ENCODE measurements at places on chromosomes 5 and 9.
A peak's percentile ranks its signal among the peaks of the same experiment; 100 is the strongest.

- no peak for DNase-seq
These were observed 111.8 kb downstream of the WDR70 start for GRCh38 chr5:37490931-37491330.

DNA sequence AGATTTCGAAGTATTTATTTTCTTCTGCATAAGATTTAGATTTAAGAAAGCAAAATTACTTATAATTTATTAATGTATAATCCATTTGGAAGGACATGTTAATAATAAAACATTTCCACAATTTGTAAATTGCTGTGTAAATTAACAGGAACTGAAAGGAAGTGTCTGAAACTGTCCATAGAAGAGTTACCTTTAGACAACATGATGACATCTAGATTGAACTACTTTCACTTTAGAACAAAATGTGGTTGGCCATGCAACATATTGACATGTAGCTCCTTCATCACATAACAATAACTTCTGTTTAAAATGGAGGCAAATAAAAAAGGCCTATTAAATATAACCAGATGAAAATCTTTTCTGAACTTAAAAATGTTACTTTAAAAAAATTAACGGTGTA lies 1849.5 kb upstream of the ACO1 start:
- no peak for DNase-seq

DNA sequence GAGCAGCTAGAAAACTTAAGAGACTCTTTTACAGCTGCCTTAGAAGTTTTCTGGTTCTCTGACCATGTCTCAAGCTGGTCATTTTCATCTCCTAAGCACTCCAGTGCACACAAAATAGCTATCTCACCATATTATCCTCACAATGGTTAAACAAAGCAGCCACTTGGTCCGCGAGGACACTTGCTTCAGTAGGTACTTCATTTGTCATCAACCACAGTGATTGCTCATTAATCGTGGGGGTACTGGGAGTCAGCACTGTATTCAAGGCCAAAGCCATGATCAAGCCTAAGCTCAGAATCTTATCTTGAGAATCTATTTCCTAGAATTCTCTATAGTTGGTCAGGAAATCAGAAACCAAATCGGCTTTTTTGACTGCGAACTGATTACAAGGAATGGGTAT lies 2.9 kb downstream of the ARL14EPL start:
- DNase-seq, result no peak

GRCh38 chr9:71710856-71711255 lies 57.5 kb downstream of the CEMIP2 start:
- DNase-seq, result no peak

- DNase-seq, result peak; percentile 42
These were observed 37.2 kb downstream of the FAM240B start for GRCh38 chr9:38682713-38683112.

DNA sequence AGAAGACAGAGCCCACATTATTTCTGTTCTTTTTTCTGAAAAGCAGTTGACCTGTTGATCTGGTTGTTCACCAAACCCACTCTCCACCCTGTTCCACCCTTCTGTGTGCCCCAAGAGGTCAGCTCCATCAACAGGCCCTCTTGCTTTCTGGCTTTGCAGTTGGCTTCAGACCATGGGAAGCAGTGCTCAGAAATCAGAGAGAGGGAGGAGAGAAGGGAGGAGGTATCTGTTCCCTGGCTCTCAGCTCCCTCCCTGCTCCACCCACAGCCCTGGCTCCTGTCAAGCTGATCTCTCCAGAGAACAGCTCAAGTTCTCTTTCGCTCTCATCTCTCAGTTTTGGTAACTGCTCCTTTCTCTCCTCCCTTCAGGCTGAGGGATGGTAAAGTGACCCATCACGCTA lies 144.2 kb upstream of the RAI14 start:
- DNase-seq, result no peak

DNA sequence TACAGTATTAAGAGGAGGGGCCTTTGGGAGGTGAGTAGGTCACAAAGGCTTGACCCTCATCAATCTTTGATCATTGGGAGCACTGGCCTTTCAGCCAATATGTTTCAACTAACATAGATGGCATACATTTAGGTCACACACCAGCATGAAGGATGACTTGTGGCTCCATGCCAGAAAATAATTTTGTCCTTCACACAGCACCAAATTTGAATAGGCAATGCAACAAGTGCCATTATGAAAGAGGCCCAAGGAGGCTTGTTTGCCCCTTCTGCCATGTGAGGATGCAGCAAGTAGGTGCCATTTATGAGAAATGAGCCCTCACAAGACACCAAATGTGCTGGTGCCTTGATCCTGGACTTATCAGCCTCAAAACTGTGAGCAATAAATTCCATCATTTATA lies 81.1 kb downstream of the JAKMIP2 start:
- DNase-seq, result no peak

GRCh38 chr5:10454591-10455276 lies 13.1 kb downstream of the ROPN1L start:
- DNase-seq, result peak; percentile 58

Data from H54 (cell line).